WTC11 (cell line): ENCODE measurements at places on chromosomes 2 and 18. TPM values are rescaled to one million over a fixed set of nuclear protein-coding genes. Genes with fewer than 3 reads are reported as not detected.
A peak's percentile ranks its signal among the peaks of the same experiment; 100 is the strongest.

DNA sequence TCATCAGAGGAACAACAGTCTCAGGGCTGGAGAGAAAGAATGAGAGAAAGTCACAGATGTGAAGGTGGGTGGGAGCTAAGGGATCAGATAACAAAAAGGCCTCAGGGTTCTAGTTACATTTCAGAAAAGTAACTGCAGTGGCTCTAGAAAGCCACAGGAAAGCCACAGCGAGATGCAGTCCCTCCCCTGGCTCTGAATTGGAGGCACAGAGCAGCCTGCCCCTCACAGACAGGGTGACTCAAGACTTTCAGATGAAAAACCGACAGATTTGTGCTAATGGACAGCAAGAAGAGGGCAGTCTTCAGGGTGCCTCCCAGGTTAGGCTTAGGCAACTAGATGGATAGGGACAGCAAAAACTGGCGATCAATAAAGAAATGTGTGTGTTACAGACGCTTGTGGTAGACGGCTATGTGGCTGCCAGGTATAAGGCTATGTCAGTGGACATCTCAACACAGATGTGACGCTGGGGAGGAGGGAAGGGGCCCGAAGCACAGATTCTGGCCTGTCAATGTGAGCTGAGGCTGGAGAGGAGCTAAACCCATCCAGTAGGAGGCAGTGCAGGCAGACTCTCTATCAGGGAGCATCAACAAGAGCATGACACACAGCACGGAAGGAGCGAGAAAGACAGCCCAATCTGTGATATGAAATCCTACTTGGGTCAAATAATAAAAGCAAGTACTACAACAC, 26.2 kb downstream of the UNC50 start:
- no peaks in the 10 kb centered on the region for H3K36me3 ChIP-seq
- DNase-seq = peak; percentile 72
- peaks cover 11% of the 10 kb centered on the region for H3K4me1 ChIP-seq
- peak overlapping the region; percentile 24; the same call in 1 of the 2 replicates for H3K27ac ChIP-seq

RBM44 gene
- total RNA-seq = 0.53 to 1.3 TPM (median 0.71 TPM) in 3 replicates

QPCT gene
- total RNA-seq = 13.6 to 19.9 TPM (median 19.5 TPM) in 3 replicates

DNA sequence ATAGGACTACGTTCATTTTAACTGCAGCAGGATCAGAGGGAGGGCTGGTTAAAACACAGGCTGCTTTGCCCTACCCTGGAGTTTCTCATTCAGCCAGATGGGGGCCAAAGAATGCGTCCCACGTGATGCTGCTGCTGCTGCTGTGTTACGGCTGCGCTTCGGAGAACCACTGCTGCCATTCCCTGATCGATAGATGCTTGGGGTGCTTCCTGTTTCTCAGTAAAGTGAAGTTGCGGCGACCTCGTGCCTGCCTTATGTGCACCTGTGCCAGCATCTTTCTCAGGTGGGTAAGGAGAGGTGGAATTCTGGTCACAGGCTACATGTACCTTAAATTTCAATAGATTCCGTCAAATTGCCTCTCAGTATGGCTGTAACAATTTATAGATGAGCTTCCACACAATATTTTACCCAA, 24.7 kb upstream of the TOGARAM2 start:
- peak overlapping the region; percentile 56 for H3K4me3 ChIP-seq
- DNase-seq = peak; percentile 69
- H3K27me3 ChIP-seq = no peaks in the 10 kb centered on the region
- no peaks in the 10 kb centered on the region for H3K36me3 ChIP-seq

DNA sequence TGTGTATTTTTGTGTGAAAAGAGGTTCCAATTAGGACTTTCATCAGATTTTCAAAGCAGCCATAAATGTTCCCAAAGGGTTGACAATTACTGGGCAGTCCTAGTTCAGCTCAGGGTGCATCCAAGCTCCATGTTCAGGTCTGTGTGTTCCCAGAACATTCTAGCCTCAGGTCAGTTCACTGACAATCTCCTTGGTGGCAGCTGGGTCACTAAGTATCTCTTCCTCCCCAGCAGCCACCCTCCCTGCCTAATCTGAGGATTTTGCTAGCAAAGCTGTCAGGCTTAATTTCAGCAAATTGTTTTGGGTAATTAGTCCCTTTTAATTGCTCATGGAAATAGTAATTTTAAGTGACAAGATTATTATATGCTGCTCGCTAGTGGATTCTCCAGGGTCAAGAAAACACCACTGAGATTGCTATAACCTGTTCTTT, 29.8 kb downstream of the UPP2 start:
- H3K4me3 ChIP-seq = no peak overlapping the region
- no peak for DNase-seq
- no peaks in the 10 kb centered on the region for H3K27me3 ChIP-seq
- no peaks in the 10 kb centered on the region for H3K36me3 ChIP-seq

DNA sequence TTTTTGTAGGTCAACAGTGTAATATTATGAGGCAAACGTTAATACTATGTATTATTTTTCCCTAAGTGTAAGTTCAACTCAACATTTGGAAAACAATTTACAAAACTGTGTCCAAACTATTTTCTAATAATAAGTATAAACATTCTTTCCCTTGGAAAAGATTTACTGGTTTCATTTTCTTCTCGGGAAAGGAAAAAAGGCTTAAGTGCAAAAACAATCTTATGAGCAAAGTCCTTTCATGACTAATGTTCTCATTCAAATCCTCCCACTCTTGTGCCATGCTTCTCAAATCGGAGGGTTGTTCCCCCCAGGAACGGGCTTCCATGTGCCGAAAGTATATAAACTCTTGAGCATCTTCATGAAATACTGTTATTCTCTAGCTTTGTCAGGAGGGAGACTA, 19.8 kb upstream of the L3MBTL4 start:
- no peaks in the 10 kb centered on the region for H3K36me3 ChIP-seq
- no peak overlapping the region for H3K4me3 ChIP-seq
- no peak overlapping the region for H3K27ac ChIP-seq
- DNase-seq = no peak

GRCh38 chr18:70380915-70381896, 92.4 kb downstream of the SOCS6 start:
- peaks cover 11% of the 10 kb centered on the region for H3K4me1 ChIP-seq
- peak; percentile 12 for DNase-seq
- no peak overlapping the region for H3K27ac ChIP-seq

C2orf72 gene
- total RNA-seq = 1.3 to 2.8 TPM (median 1.7 TPM) in 3 replicates

MAP3K19 gene
- total RNA-seq = not detected in 3 replicates

GRCh38 chr18:63070767-63071502, 248.6 kb downstream of the BCL2 start:
- H3K36me3 ChIP-seq = no peaks in the 10 kb centered on the region
- no peak overlapping the region for H3K27ac ChIP-seq
- H3K4me3 ChIP-seq = no peak overlapping the region
- H3K4me1 ChIP-seq = peaks cover 9% of the 10 kb centered on the region
- no peaks in the 10 kb centered on the region for H3K27me3 ChIP-seq

GCKR gene
- total RNA-seq = 0.64 to 1.1 TPM (median 0.72 TPM) in 3 replicates

GRCh38 chr2:82652117-82652516, 1807.0 kb downstream of the SUCLG1 start:
- no peak overlapping the region for H3K27ac ChIP-seq
- H3K27me3 ChIP-seq = no peaks in the 10 kb centered on the region
- no peak overlapping the region for H3K4me3 ChIP-seq
- no peaks in the 10 kb centered on the region for H3K4me1 ChIP-seq

ZNF638 gene
- 109 to 131 TPM (median 128 TPM) in 3 replicates for total RNA-seq

FBXO36 gene
- 4.0 to 5.3 TPM (median 4.6 TPM) in 3 replicates for total RNA-seq

TEKT4 gene
- 0.18 TPM in 1 of 3 replicates, not detected in the others for total RNA-seq

EDAR gene
- total RNA-seq = 0.05 TPM in 1 of 3 replicates, not detected in the others

LDAH gene
- total RNA-seq = 16.1 to 20.5 TPM (median 17.7 TPM) in 3 replicates

DNA sequence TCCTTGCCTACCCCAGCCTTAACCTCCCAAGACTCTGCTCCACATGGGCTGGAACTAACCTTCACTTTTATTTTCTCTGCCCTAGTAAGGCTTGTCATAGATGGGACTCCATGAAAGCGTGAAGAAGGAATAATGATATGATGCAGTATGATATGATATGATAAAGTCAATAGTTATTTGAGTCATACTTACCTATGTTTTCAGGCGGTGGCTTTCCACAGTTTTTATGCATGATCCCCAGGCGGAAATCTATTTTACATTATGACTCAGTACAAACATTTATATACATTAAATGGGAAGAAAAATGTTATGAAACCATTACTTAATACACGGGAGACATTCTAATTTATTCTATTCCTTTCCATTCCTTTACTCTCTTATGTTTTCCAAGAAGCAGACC, 5.6 kb downstream of the ACMSD start:
- no peak overlapping the region for H3K4me3 ChIP-seq
- H3K4me1 ChIP-seq = peaks cover 19% of the 10 kb centered on the region; the same call in 1 of the 2 replicates
- H3K27ac ChIP-seq = no peak overlapping the region
- no peak for DNase-seq
- H3K36me3 ChIP-seq = no peaks in the 10 kb centered on the region
- no peaks in the 10 kb centered on the region for H3K27me3 ChIP-seq

MBD5 gene
- total RNA-seq = 27.7 to 33.7 TPM (median 31.4 TPM) in 3 replicates

DNA sequence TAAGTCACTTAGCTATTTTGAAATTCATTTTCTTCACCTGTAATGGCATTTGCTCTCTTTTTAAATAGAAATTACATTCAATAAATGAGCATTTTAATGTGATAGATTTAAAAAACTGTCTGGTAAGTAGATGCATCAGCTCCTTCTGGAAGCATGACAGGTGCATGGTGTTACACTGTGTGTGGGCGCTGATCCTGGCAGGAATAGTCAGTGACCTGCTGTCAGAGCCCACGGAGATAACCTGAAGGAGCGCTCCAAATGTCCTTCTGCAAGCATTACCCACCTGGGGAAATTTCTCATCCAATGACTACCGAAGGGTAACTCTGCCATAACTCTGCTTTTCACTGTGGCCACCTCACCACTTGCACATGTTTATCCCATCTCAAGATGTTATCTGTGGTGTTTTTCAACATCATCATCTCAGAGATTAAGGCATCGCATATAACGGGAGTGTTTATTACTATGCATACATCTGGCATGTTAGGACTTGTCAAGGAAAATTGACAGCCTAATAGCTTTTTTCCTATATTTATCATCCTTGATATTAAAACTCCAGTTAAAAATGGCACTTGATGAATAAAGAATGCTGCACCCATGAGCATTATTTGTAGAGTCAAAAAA, 637.3 kb downstream of the ERBB4 start:
- no peaks in the 10 kb centered on the region for H3K36me3 ChIP-seq
- no peak overlapping the region for H3K27ac ChIP-seq
- no peak overlapping the region for H3K4me3 ChIP-seq
- no peaks in the 10 kb centered on the region for H3K27me3 ChIP-seq
- no peak for DNase-seq

DNA sequence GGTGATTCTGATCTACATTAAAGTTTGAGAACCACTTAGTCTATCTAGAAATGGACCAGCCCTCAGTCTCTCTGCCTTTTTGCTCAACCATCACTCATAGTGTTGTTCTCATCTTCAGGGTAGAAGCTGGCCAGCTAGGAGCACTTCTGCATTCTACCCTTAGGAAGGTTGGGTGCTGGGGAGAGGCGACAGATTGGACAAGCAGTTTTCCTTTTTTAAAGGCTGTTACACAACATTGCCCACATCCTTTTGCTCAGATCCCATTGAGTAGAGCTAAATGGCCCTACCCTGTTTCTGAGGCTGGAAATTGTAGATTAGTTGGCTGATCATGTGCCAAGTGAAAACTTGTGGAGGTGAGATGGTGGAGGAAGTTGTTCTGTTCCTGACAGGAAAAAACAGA, 35.6 kb downstream of the OSBPL6 start:
- H3K4me3 ChIP-seq = no peak overlapping the region
- no peak for DNase-seq
- no peaks in the 10 kb centered on the region for H3K36me3 ChIP-seq
- H3K27ac ChIP-seq = no peak overlapping the region
- H3K4me1 ChIP-seq = peaks cover 23% of the 10 kb centered on the region

DNA sequence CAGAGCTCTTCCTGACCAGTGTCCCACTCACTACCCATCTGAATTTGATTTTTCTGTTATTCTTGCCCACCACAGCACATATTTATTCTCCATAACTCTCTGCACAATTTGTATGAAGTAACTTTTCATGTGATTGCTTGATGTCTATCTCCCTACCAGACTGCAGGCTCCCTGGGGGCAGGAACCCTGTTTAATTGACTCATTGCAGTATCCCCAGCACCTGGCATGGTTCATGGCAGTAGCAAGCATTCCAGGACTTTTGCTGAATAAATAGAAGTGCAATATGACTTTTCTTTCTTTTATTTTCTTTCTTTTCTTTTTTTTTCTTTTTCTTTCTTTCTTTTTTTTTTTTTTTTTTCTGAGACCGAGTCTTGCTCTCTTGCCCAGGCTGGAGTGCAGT, 88.7 kb upstream of the XPO1 start:
- H3K27me3 ChIP-seq = no peaks in the 10 kb centered on the region; the same call in 1 of the 2 replicates
- no peak for DNase-seq
- H3K4me1 ChIP-seq = peaks cover 3% of the 10 kb centered on the region; the same call in 1 of the 2 replicates
- H3K27ac ChIP-seq = no peak overlapping the region; the same call in 1 of the 2 replicates

DNA sequence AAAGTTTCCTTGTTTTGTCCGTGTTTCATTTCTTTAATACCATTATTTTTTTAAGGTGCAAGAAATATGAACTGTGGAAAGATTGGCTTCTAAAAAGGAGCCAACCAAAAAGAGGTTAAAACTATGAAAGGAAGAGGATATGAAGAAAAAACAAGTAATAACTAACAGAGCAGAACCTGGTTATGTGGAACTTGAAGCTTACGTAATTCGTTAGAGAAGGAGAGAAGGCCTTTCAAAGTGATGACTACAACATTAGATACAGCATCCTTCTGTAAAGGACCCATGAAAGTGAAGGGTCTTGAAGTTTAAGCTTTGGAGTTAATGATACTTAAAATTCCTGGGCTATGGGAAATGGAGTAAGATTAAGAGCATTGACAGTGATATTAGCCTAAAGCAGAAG, 84.5 kb downstream of the ANKRD12 start:
- DNase-seq = no peak
- H3K4me1 ChIP-seq = no peaks in the 10 kb centered on the region
- peaks cover 28% of the 10 kb centered on the region for H3K36me3 ChIP-seq

DNA sequence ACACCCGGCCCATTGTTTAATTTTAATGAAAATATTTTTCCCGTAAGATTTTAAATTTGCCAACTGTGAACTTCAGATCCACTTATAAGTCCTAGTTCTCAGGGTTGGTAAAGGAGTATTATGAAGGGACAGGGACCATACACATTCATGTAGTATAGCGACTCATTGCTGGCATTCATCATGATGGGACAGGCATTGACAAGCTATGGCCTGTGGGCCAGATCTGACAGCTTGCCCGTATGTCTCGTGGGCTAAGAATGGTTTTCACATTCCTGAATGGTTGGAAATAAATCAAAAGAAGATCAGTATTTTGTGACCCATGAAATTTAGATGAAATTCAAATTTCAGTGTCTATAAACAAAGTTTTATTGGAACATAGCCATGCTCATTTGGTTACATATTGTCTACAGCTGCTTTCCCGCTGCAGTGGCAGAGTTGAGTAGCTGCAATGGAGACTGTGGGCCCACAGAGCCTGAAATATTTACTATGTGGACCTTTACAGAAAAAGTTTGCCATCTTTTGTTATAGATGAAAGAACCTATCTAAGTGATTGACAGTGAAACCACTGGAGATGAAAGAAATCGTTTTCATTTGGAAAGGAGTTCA, 4.1 kb downstream of the RAPGEF4 start:
- peaks cover 19% of the 10 kb centered on the region for H3K4me1 ChIP-seq
- peaks cover 28% of the 10 kb centered on the region for H3K27me3 ChIP-seq
- no peak overlapping the region for H3K4me3 ChIP-seq

SALL3 gene
- 81.3 to 87.0 TPM (median 83.8 TPM) in 3 replicates for total RNA-seq

CCDC74B gene
- total RNA-seq = 2.8 to 5.4 TPM (median 3.4 TPM) in 3 replicates

- H3K4me3 ChIP-seq = no peak overlapping the region
- H3K27me3 ChIP-seq = no peaks in the 10 kb centered on the region
- H3K4me1 ChIP-seq = peaks cover 40% of the 10 kb centered on the region
- no peak for DNase-seq
- peaks cover 71% of the 10 kb centered on the region for H3K36me3 ChIP-seq
These were observed 3.8 kb downstream of the IDH1 start for GRCh38 chr2:208251098-208251497.
